ENCODE measurements at places on chromosomes 5 and 9.

DNA sequence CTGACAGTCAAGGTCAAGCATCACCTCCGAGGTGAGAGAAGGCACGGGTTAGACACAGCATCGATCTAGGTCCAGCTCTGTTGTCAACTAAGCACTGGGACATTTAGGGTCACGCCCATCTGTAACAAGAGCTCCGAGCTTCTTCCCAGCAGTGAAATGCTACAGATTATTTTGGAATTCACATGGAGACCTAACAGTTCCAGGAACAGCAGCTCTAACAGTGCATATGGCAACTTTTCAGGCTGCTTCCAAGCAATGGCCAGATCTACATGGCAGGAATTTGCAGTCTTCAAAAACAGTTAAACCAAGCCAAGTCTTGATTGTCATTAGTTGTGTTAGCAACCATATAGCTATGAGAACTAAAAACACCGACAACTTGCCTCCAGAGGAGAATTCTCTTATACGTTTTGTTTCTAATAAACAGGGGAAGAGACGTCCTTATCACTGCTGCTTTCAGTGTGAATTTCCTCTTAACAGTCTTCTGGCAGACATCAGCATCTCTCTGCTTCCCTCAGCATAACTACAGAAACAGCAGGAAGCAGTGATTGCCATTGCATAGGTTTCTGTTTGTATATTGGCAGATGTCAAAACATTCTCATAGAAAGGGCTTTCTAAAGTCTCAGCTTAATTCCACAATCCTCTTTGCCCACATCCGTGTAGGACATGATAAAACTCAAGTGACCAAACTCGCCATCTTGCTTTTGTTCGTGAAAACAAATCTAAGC lies 242.1 kb upstream of the DAPK1 start:
- peak; percentile 94 for DNase-seq
- H3K4me1 ChIP-seq = peaks cover 39% of the 10 kb centered on the region
- no peaks in the 10 kb centered on the region for H3K36me3 ChIP-seq
- H3K27ac ChIP-seq = peak overlapping the region; percentile 93

DNA sequence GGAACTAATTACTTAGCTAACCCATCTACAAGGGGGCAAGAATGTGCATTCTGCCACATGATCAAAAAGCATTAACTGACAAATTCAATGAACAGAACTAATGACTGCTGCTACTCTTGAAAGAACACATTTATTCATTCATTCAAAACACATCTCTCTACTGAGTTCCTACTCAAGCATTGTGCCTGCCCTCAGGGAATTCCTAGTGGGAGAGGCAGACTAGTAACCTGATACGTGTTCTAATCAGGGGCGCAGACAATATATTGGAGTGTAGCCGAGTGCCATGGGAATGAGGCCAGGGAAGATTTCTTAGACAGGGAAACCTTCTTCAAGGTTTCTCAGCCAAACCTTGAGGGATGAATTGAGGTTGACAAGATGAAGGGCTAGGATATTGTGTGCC lies 56.7 kb upstream of the PAPPA start:
- no peaks in the 10 kb centered on the region for H3K4me1 ChIP-seq
- no peaks in the 10 kb centered on the region for H3K36me3 ChIP-seq
- no peak overlapping the region for H3K27ac ChIP-seq

DNA sequence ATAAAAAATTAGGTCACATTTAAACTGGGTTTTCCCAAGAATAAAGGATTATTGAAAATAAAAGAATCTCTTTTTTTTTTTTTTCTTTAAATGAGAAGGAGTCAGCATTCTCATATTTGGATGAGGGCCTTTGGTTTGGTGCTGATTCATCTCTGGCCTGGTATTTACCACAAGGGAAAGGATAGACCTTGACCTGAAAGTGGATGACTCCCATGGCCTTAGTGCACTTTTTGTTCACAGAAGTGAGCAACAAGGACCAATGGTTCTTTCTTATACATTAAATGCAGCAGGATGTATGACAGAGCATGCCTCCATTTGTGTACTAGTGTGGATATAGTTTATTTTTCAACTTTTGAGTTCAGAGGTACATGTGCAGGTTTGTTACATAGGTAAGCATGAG lies 6.9 kb downstream of the YTHDC2 start:
- peaks cover 12% of the 10 kb centered on the region for H3K36me3 ChIP-seq
- no peaks in the 10 kb centered on the region for H3K27me3 ChIP-seq
- DNase-seq = no peak
- H3K27ac ChIP-seq = no peak overlapping the region
- H3K4me1 ChIP-seq = no peaks in the 10 kb centered on the region
- no peak overlapping the region for H3K4me3 ChIP-seq

DNA sequence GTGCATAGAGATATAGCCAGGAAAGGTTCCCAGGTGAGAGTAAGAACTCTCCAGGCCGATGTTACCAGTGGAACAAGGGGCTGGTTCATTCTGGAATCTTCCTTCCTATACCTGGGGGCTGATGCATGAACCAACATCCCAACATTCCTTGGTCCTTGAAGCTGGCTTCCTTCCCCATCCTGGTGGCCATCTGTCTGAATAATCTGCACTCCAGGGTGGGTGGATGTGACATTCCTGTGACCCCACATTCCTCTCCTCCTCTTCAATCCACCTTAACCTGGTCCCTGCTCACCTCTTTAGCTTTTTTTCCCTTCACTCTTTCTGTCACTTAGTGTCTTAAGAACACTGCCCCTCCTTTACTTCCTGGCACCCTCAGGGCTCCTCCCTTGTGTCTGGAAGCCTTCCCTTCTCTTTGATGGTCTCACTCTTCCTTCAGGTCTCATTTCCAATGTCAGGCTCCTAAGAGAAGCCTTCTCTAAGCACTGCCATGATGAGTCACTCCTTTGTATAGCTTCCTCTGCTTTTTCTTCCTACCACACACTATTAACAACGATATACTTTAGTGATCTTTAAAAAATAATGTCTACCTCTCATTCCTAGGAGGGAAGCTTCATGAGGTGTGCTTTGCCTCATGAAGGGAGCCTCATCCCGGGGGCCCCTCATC lies 80.3 kb downstream of the BOD1 start:
- peaks cover 5% of the 10 kb centered on the region for H3K4me1 ChIP-seq
- H3K36me3 ChIP-seq = no peaks in the 10 kb centered on the region
- DNase-seq = no peak
- no peaks in the 10 kb centered on the region for H3K27me3 ChIP-seq

DNA sequence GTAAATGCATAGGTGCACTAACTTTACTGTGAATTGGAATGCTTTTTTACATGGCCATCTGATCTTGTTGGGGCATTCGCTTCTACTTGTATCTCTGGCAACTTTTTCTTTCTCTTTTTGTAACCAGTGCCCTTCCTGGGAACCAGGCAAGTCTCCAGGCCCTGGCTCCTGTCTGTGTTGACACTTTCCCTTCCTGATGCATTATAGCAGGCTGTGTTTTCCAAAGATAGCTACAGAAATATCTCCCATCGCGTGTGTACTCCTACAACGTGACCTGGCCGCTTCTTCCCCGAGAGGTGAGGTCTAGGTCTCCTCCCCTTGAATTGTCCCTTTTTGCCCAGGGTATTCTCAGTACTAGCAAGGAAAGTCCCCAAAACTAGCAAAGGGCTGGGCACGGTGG lies 81.1 kb upstream of the SPIN1 start:
- H3K27me3 ChIP-seq = no peaks in the 10 kb centered on the region
- DNase-seq = no peak
- no peaks in the 10 kb centered on the region for H3K36me3 ChIP-seq

- no peak for DNase-seq
- no peak overlapping the region for H3K27ac ChIP-seq
- H3K27me3 ChIP-seq = no peaks in the 10 kb centered on the region
- H3K4me1 ChIP-seq = peaks cover 22% of the 10 kb centered on the region
- H3K4me3 ChIP-seq = no peak overlapping the region
- H3K36me3 ChIP-seq = no peaks in the 10 kb centered on the region
Measured at GRCh38 chr9:94909965-94910730, 183.6 kb downstream of the AOPEP start.

- no peaks in the 10 kb centered on the region for H3K27me3 ChIP-seq
- no peak overlapping the region for H3K27ac ChIP-seq
- no peak overlapping the region for H3K4me3 ChIP-seq
- DNase-seq = no peak
- peaks cover 10% of the 10 kb centered on the region for H3K4me1 ChIP-seq
Measured at GRCh38 chr5:107533910-107534876, 136.5 kb downstream of the EFNA5 start.

- H3K27ac ChIP-seq = no peak overlapping the region
- no peaks in the 10 kb centered on the region for H3K36me3 ChIP-seq
- DNase-seq = no peak
- H3K27me3 ChIP-seq = peaks cover 2% of the 10 kb centered on the region
- peaks cover 17% of the 10 kb centered on the region for H3K4me1 ChIP-seq
Measured at GRCh38 chr9:85421641-85422040, 320.1 kb downstream of the AGTPBP1 start.

DNA sequence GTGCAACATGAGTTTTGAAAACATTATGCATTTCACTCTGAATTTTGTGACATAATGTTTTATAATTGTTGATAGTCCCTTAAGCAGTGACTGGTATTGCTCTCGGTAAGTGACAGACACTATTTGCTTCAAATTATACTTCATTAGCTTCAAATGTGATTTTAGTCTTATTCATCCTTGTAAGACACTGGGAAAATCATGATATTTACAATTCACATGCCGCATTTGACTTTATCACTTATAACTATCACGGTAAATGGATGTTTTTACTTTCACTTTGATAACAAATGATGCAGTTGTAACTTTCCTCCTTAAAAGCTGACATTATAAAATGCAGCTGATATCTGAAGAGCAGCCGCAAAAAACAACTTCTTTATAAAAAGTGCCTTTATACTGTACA lies 44.1 kb upstream of the ITGA2 start:
- H3K4me3 ChIP-seq = no peak overlapping the region
- no peaks in the 10 kb centered on the region for H3K27me3 ChIP-seq
- H3K36me3 ChIP-seq = no peaks in the 10 kb centered on the region
- no peaks in the 10 kb centered on the region for H3K4me1 ChIP-seq
- no peak for DNase-seq

GRCh38 chr5:93421987-93422401 lies 159.0 kb downstream of the NR2F1-AS1 start:
- no peaks in the 10 kb centered on the region for H3K36me3 ChIP-seq
- H3K4me1 ChIP-seq = peaks cover 2% of the 10 kb centered on the region
- H3K27me3 ChIP-seq = no peaks in the 10 kb centered on the region
- no peak for DNase-seq

GRCh38 chr9:114910541-114910940 lies 19.9 kb downstream of the TNFSF8 start:
- H3K36me3 ChIP-seq = no peaks in the 10 kb centered on the region
- H3K4me1 ChIP-seq = peaks cover 10% of the 10 kb centered on the region
- H3K4me3 ChIP-seq = no peak overlapping the region
- DNase-seq = peak; percentile 62

Data from muscle of leg (tissue), 16 donors.